Osteocyte (in vitro differentiated cells): ENCODE measurements at places on chromosomes 3 and 15. TPM values are rescaled to one million over a fixed set of nuclear protein-coding genes. Genes with fewer than 3 reads are reported as not detected.

DNA sequence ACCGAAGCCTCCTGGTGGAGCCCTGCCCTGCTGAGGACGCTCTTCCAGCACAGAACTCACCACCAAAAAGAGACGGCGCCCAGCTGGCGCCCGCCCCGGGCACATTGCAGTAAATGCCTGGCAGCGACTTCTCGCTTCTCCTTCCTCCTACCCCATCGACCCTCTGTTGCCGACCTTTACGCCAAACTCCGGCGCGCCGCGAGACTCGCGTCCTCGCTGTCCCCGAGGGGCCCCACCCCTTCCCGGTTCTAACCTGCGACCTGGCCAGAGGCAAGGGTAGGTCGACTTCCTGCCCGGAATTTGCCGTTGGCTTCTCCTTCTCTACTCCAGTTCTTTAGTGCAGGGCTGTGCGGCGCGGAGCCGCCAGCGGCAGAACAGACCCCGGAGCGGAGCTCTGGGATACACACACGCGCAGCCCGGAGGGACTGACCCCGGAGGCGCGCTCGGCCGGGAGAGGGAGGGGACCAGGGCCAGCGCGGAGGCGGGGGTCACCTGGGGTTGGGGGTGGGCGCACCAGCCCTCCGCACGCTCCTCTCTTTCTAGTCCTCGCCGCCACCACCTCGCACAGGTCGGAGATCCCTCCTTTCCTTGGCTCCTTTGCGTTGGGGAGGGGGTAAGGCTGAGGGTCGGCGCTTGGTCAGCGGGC, 226.6 kb upstream of the AZI2 start:
- no peak overlapping the region for H3K27ac ChIP-seq
- no peak for DNase-seq
- no peaks in the 10 kb centered on the region for H3K36me3 ChIP-seq
- peaks cover 88% of the 10 kb centered on the region for H3K27me3 ChIP-seq

- H3K4me1 ChIP-seq: peaks cover 13% of the 10 kb centered on the region
- H3K36me3 ChIP-seq: no peaks in the 10 kb centered on the region
- DNase-seq: no peak
- H3K27me3 ChIP-seq: peaks cover 13% of the 10 kb centered on the region
- no peak overlapping the region for H3K4me3 ChIP-seq
Measured at GRCh38 chr15:71566226-71566625, 244.1 kb upstream of the NR2E3 start.

GRCh38 chr3:4467522-4467867, 426 bp upstream of the SUMF1 start:
- H3K4me1 ChIP-seq: peaks cover 9% of the 10 kb centered on the region
- peak overlapping the region; percentile 78 for H3K27ac ChIP-seq
- peak overlapping the region; percentile 88 for H3K4me3 ChIP-seq

DNA sequence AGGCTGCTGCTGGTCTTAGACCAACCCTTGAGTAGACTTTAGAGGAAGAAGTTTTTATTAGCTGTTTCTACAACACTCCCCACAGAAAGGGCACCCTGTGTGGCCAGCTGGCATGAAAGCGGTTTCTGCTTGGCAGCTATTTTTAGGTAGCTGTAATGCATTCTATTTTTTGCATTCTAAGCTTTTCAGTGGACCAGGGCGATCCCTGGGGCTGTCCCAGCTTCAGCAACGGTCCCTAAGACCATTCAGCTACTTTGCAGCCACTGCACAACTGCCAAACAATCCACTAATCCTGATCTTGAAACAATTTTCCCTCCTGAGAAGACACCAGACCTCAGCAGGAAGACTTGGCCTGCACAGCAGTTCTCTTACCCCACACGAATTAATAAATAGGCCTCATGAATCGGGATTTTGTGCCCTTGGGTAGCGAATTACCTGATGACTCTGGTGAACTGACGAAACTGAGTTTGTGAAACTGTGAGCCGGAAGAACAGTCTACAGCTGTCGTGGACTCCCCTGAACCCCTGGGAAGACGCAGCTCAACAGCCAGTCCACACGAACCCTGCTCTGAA, 14.6 kb upstream of the TFRC start:
- H3K27ac ChIP-seq: no peak overlapping the region
- no peaks in the 10 kb centered on the region for H3K36me3 ChIP-seq
- peaks cover 9% of the 10 kb centered on the region for H3K27me3 ChIP-seq
- no peak overlapping the region for H3K4me3 ChIP-seq
- H3K4me1 ChIP-seq: no peaks in the 10 kb centered on the region

DOCK3 gene
- 0.24 and 0.34 TPM in 2 replicates for total RNA-seq

SLC35A5 gene
- 51.4 and 51.6 TPM in 2 replicates for total RNA-seq

ALDH1L1 gene
- 1.4 and 1.5 TPM in 2 replicates for total RNA-seq

GNL3 gene
- total RNA-seq: 65.8 and 69.8 TPM in 2 replicates

LPCAT4 gene
- total RNA-seq: 49.0 and 56.0 TPM in 2 replicates

ASB14 gene
- not detected in 2 replicates for total RNA-seq
